Fibroblast of skin of right biceps (primary cell): ENCODE measurements at places on chromosomes 13 and 19.

DNA sequence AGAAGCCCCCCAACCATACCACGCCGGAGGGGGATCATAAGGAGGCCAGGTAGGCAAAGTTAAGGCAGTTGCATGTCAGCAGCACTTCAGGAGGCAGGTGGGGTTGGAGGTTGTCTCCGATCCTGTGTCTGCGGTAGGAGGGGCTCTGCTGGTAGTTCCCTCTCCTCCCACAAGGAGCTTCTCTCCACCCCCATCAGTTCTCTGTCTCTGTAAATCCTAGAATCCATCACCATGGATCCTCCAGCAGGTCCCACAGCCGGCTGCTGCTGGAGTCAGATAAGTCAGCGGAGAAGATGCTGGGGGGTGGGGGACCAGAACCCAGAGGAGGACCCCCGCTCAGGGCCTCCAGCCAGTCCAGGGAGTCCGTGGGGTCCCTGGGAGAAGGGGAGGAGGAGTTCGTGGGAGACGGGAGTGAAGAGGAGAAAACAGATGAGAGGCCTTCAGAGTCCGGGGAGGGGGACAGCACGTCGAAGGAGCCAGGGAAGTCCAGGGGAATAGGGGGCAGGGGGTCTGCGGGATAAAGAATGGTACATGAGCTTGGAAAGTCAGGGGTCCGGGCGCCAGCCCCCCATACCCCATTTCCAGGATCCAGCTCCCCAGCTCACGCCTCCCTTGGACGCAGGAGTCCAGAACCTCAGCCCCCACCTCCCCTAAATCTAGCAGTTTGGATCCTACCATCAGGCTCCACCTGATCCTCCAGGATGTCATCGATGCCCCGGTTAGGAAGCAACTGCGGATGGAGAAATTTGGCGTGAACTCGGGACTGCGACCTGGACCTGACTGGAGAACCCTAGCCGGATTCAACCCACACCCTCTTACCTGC, 6.3 kb downstream of the MAMSTR start:
- peak; percentile 16 for DNase-seq

- no peak for DNase-seq
These were observed 2.1 kb upstream of the BSG start for GRCh38 chr19:570251-570686.

DNA sequence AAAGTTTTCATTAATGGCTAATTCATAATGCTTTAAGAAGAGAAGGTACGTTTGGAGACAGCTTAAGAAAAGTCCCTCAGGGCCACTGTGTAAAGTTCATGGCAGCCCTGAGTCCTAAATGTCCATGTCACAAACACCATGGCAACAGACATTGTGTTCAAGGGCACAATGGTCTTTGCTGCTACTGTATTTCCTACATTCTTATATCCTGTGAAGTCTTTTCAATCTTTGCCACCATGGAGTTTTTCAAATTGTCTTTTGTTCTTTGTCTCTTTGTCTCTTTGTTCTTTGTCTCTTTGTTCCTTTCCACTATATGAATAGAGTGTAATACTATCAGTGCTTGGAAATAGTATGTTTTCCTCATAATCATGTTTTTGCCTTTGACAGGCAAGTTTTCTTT, 178.8 kb downstream of the VWA8 start:
- no peak for DNase-seq

DNA sequence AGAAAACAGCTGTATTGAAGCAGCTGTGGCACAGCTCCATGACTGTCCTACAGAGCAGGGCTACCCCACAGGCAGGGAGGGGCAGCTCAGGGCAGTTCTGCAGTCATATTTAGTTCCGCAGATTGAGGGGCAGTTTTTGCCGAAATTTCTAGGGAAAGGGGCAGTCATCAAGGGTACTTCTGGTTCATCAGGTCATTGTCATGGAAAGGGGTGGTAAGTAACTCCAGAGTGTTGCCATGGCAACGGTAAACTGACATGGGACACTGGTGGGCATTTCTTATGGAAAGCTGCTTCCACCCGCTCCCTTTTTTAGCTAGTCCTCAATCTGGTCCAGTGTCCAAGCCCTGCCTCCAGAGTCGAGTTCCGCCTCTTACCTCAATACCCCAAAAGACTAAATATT, 702.8 kb downstream of the LIG4 start:
- no peak for DNase-seq

DNA sequence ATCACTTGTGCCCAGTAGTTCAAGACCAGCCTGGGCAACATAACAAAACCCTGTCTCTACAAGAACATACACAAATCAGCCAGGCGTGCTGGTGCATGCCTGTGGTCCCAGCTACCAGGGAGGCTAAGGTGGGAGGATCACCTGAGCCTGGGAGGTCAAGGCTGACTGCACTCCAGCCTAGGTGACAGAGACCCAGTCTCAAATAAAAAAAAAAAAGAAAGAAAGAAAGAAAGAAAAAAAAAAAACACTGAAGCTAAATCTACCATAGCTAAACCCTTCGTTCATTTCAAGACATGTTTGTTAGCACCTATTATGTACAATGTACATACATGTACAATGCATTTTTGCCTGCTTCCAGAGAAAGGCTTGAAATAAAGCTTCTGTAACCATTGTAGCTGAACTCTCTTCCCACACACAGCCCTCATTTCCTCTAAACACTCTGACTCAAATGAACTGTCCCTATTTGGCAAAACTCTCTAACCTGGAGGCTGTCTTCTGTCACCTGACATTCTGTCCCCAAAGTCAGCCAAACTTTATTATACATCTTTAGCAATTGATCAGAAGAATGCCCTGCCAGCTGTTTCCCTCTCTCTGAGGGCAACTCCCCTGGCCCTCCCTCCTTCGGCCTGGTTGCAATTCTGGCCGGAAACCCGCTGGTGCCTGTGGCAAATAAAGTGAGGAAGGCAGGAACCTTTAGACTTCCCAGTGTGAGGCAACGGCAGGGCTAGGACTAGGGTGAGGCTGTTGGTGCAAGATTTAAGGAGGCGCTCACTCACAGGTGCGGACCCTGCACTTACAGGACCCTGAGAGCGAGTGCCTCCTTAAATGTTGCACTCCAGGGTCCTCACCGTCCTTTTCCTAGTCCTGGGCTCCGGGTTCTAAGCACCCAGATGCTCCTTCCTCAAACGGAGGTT, 1.8 kb downstream of the ETHE1 start:
- peak; percentile 24 for DNase-seq

GRCh38 chr19:9865732-9866501, 30.8 kb downstream of the PIN1 start:
- DNase-seq, result no peak

DNA sequence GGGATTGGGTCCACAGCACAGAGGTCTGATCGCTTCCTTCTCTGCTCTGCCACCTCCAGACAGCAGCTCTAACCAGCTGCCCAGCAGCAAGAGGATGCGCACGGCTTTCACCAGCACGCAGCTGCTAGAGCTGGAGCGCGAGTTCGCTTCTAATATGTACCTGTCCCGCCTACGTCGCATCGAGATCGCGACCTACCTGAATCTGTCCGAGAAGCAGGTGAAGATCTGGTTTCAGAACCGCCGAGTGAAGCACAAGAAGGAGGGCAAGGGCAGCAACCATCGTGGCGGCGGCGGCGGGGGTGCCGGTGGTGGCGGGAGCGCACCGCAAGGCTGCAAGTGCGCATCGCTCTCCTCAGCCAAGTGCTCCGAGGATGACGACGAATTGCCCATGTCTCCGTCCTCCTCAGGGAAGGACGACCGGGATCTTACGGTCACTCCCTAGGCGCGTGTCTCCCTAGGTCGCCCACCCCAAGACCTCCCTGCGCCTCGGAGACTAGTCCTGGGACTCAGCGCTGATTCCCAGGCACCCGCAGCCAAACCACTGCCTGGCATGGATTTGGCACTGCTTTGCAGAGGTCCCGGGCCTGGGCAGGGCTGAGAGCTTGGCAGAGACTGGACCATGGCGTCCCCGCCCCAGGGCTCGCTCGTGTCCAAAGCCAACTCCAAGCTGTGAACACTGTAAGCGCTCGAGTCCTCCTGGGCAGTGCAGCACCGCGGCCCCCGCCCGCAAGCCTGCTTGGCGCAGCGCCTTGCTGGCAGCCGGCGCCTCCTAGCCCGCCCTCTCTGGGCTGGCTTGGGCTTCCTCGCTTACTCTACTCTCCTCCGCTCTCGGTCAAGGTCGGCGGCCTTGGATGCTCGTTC, 1.5 kb downstream of the GSX1 start:
- DNase-seq, result no peak

- DNase-seq, result no peak
These were observed 3.3 kb upstream of the KLK15 start for GRCh38 chr19:50836543-50837195.

DNA sequence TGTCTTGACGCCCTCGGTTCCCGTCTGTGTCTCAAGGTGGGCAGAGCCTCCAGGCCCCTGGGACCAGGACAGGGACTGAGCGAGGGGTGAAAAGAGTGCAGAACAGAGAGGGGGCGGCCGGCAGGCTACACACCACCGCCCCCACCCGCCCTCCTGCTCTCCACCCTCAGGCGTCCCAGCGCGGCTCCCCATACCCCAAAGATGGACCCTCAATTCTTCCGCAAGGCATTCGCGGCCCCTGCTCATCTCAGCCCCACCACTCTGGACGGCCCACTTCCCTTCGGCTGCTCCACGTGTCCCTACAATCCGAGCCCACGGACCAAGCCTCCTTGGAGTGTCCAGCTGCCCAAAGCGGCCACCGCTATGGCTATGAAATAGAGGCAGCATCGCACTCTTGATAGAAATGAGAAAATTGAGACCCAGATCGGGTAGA, 1.8 kb downstream of the KLF16 start:
- DNase-seq, result no peak

DNA sequence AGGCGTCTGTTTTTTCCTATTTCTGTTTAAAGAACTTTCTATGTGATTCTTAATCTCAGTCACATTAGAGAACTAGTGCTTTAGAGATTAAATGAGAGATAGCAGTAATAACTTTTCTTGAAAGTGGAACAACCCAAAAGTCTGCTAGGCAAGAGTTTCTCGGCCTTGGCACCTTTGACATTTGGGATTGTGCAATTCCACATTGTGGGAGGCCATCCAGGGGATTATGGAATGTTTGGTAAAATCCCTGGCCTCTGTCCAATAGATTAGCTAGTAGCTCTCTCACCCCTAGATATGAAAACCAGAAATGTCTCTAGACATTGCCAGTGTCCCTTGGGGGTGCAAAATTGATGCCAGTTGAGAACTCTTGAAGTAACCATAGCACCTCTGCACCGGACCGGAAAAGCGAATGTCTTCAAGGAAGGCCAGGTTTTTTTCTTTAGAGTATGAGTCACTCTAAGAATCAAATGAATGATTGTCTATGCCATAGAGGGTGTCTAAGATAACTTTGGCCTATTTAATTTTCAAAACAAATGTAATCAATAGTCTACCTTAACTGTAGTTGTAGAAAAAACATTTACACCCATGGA, 45.0 kb upstream of the IL17D start:
- DNase-seq, result no peak

- peak; percentile 90 for DNase-seq
These were observed 49.2 kb downstream of the GADD45B start for GRCh38 chr19:2524840-2525723.

DNA sequence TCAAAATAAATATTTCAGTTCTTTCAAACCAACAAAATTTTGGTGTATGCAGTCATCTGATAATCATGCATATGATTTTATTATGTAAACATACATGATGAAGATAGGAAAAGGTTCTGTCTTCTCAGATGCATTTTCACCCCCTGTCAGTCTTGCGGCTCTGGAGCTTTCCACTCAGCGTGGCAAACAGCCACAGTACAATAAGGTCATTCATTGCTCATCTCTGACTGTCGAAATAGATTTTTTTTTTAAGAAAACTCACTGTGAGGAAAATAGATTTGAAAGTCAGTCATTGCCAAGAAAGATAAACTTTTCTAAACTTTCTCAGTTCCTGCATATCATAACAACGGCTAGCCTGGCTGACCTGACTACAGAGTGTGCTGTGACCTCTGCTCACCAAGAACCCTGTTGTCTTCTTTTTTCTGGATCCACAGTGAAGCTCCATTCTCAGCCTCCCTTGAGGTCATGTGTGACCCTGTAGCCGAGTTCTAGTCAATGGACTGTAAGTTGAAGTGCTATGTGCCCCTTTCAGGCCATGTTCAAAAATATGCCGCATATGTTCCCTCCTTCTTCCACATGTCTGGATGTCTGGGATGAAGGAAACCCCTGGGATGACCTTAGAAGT, 519.6 kb downstream of the KLF5 start:
- no peak for DNase-seq

DNA sequence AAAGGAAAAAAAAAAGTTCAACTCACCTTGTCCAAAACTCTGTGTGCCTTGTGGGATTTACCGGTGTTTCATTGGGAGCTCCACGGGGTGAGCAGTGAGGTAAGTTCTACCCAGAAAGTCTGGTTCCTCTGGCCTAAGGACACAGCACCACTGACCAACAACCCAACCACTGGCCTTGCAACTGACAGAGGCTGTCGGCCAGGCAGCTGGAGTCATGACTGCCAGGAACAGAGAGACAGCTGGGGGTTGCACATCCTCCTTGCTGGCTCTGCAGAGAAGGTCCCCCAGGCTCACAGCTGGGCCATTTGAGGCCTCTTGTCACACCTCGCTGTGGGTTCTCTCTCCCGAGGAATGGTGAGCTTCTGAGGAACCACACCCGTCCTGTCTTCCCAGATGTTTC, 59.5 kb downstream of the ANKRD10 start:
- DNase-seq, result no peak

GRCh38 chr13:102100234-102100633, 301.6 kb downstream of the FGF14 start:
- no peak for DNase-seq

DNA sequence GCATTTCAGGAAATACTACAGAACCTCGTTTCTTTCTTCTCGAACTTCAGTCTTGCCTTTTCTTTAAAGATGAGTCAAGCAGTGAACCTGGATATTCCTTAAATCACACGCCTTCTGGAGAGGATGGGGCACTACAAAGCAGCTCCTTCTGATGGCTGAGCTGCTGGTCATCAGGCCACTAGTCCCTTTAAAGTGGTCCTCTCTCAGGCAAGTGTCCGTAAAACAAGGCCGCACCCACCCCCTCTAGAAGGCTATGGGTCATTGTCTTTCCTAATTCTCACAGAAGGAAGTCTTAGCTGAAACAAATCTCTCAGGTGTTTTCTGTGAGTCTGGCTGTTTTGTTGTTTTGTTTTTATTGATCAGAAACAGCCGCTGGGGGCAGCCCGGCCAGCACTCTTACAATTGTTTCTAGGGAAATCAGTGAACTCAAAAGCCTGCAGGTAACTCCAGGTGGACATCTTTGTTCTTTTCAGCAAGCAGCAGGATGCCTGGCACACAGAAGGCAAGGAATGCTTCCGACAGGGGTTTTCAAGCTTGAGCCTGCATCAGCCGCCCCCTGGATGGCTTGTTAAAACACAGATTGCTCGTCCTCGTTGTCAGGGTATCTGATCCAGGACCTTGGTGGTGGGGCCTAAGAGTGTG, 45.4 kb downstream of the MBNL2 start:
- no peak for DNase-seq

GRCh38 chr13:41389580-41389979, 67.8 kb upstream of the RGCC start:
- no peak for DNase-seq
